ENCODE measurements at places on chromosomes 16 and 17.
A peak's percentile ranks its signal among the peaks of the same experiment; 100 is the strongest.

GRCh38 chr17:40209404-40210093, 9.6 kb upstream of the WIPF2 start:
- DNase-seq = no peak

- no peak for DNase-seq
Observed at GRCh38 chr16:5903153-5903552, 805.6 kb upstream of the EEF2KMT start.

GRCh38 chr16:50274326-50275097, 8.2 kb downstream of the ADCY7 start:
- DNase-seq = peak; percentile 45

- DNase-seq = peak; percentile 23
Observed at GRCh38 chr16:84648595-84649510, 542 bp downstream of the KLHL36 start.

DNA sequence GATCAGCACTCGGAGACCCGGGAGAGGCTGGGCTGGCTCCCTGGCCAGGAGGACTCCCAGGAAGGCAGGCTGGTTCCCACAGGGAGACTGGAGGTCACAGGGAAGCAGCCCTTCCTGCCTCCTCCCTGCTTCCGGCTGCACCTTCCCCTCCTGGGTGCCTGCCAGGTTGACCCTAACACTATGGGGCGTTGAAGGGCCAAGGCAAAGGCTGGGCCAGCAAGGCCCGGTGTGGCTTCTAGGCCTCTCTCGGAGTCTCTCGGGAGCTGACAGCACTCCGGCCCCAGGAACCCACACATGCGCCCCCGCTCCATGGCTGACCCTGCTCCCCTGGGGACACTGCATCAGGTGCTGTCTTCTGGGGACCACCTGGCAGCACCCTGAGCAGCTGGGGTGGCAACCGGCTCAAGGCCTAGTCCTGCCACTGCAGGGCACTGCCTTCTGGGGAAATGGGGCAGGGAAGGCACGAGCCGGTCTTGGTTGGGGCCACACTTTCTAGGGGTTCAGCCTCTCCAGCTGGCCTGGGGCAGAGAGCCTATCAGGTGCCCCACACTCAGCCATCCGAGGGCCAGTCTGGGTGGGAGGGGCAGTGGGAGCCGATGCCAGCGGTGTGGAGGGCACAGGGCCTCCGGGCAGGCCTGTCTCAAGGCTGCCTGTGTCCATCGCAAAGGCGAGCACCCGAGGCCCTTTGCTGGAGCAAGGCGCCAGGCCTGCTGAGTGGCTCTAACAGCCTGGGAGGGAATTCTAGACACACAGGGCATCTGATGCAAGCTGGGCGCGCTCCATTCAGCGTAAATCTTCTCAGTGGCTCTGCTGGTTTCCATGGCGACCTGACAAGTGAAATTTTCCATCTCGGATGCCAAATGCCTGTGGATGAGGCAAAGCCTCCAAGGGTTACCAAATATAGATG, 5.6 kb upstream of the MTSS2 start:
- no peak for DNase-seq

GRCh38 chr16:79067600-79067999, 532.9 kb downstream of the MAF start:
- no peak for DNase-seq

DNA sequence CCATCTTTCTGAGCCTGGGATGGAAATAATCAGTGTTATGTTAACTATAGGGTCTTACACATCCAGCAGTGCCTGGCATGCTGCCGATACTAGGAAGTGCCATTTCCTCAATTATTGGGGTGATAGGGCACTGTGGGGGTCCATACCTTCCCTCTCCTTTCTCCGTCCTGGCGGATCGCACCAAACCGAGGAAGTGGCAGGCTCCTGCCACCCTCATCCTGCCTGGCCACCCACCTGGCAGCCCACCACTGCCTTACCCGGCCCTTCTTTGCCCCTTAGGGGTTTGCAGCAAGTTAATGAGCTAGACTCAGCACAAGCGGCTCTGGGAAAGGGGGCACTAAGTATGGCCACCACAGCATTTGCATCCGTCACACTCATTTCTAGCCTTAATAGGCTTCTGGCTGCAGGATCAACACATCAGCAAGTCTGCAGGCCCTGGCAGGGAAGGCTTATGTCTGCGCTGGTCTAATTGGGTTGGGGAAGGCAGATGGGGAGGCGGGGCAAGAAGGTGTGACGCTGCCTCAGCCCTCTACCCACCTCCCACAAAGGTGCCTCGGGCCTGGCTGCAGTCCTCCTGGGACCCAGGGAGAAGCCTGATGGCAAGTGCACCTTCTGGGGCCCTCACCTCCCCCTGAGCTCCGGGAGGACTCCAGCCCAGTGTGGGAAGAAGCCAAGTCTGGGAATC, 28.6 kb downstream of the DCAKD start:
- DNase-seq = no peak

GRCh38 chr17:16215002-16215272, 397 bp downstream of the NCOR1 start:
- DNase-seq = peak; percentile 3

GRCh38 chr16:79536958-79537357, 63.6 kb downstream of the MAF start:
- no peak for DNase-seq

GRCh38 chr17:73976147-73976546, 227.3 kb upstream of the RPL38 start:
- DNase-seq = no peak

DNA sequence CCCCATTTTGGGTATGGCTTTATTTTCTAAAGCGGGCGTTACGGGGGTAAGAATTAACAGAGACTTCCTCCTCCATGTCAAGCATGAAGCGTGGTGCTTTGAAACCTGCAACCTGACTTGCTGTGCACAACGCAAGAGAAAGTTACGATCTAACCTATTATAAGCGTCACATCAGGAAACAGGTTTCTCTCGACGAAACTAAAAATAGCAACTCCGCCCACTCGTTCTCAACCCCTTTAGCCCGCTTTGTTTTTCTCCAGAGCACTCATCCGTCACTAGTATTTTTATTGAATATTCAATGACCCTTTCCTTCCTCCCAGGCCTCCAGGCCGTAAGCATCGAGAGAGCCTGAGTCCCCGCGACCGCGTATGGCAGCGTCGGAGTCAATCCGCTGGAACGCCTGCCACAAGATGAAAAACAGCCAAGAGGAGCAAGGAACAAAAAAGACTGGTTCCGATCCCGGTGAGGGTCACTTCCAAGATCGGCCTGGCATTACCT, 555 bp downstream of the NUP88 start:
- DNase-seq = peak; percentile 62

DNA sequence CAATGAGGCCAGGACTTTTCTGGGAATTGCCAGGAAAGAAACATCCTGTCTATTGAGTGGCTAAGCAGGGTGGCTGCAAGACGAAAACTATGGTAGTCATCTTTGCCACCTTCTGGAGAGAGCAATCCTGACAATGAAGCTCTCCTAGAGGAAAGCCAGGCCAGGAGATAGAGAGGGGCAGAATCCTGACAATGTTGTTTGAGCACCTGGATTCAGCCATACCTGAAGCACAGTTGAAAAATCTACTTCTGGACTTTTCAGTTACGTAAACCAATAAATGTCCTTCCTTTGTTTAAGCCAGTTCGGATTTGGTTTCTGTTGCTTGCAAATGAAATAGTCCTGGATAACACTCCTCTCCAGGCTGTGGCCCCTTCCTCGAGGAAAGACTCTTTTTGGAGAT, 9.4 kb downstream of the P2RX1 start:
- DNase-seq = no peak

GRCh38 chr17:18959071-18959844, 7.3 kb downstream of the SLC5A10 start:
- DNase-seq = no peak

- DNase-seq = no peak
Observed at GRCh38 chr17:6491071-6491700, 46.9 kb downstream of the PIMREG start.

DNA sequence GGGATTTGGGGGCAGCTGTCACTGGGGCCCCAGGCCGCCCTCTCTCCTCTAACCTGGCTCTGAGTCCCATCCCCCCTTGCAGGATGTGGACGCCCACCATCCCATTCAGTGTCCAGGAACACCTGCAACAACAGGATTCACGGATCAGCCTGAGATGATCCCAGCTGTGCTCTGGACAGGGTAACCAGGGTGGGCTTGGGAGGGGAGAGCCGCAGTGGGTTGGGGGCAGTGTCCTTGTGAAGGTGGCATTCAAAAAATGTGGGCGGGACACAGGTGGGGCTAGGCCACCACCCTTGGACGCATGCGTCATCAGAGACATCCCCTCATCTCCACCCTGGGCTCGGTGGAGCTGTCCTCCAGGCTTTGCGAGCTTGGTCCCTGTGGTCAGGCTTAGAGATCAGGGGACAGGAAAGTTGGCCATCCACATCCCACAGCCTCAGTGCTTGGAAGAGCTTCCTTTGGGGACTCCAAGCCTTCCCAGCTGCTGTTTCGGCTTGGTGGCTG, 19.1 kb downstream of the DEXI start:
- no peak for DNase-seq

- DNase-seq = no peak
Observed at GRCh38 chr16:5020551-5020950, 13.2 kb downstream of the NAGPA start.

- no peak for DNase-seq
Observed at GRCh38 chr17:79955691-79956440, 79.8 kb downstream of the TBC1D16 start.

GRCh38 chr17:77107506-77108433, 33.0 kb upstream of the SEC14L1 start:
- peak; percentile 34 for DNase-seq

DNA sequence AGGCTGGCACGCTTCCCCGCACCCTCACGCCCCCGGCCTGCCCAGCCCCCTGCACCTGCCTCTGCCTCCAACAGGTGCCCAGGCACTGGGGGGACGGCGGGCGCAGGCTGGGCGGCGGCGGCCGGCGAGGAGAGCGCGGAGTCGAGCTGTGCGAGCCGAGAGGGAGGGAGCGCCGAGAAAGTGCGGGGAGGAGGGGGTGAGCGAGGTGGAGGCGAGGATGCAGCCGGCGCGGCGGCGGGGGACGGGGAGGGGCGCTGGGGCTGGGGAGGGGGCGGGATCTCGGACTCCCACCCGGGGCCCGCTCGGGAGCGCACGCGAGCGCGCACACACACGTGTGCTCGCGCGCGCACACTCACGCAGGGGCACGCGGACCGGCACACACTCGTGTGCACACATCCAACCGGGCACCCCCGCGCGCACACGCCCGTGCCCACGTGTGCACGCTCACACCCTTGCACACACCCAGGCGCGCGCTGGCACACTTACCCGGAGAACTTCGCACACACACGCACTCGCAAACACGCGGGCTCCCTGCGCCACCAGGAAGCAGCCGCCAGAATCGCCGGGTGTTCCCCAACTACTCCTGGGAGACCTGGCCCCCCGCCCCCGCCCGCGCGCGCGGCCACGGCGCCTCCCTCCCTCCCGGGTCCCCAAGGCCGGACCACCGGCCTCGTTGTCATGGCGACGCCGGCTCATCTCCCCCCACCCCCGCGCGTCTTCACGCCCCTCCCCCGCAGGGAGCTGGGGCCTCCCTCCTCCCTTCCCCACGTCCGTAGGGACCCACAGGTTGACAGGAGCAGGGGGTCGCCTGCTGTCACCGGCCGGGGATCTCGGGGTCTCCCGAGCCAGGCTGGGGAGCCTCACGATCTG, at the start of gene DOC2A:
TSS of gene DOC2A (minus strand) at position 184 of the 870 bp plus-strand sequence. CDS start 805 bp downstream, outside the sequence.
- DNase-seq = no peak

- no peak for DNase-seq
Observed at GRCh38 chr17:66764506-66764905, 70.4 kb upstream of the CACNG5 start.

GRCh38 chr17:80738987-80739730, 194.5 kb downstream of the RPTOR start:
- no peak for DNase-seq
